Heart right ventricle (tissue), 16 donors: ENCODE measurements at places on chromosomes 11 and 22. TPM values are rescaled to one million over a fixed set of nuclear protein-coding genes. Genes with fewer than 3 reads are reported as not detected.

SRRD gene
- 19.7 TPM for total RNA-seq

CYP2R1 gene
- 6.9 TPM for total RNA-seq

POTEH gene
- total RNA-seq: not detected

TEAD1 gene
- total RNA-seq: 125 TPM

DSCAML1 gene
- total RNA-seq: 0.64 TPM

SYCE3 gene
- total RNA-seq: not detected

DNA sequence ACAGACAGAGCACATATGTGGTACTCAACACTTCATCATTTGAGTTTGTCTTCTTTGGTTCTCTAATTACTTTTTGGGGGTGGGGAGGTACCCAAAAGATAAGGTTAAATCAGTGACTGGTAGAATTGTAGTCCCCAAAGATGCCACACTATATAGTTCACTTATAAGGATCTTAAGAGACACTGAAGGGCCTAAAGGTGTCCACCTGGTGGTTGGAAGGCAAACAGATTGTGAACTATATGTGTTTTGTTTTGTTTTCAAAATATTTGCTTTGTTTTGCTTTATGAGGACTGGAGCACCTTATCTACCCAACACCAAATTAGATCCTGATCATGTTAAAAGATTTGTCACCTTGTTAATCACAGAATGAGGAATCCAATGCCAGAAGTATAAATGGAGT lies 136.1 kb downstream of the DCDC1 start:
- no peak for DNase-seq

DNA sequence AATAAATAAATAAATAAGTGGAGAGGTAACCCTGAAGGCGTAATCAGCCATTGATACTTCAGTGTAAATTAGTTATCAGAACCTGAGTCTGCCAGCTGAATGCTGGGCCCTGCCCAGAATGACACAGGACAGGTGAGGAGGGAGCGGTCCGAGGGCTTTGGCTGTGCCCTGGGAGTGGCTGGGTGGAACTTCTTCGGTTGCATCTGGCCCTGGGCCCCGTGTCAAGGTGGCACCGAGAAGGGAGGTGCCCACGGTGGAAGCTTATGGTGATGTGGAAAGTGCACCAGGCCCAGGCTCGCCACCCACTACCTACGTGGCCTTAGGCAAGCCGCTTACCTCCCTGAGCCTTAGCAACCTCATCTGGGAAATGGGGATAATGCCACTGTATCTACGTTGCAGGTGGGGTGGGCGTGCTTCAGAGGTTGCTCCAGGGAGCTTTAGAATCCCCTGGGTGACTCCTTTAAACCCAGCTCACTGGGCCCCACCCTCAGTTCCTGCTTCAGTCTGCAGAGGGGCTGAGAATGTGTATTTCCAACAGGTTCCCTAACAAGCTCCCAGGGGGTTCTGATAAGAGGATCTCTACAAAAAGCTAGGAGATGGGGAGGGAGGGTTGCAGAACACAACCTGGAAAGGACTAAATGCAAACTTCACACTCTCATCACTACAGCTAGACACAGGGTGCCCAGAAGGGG lies 38.8 kb downstream of the TXN2 start:
- no peak for DNase-seq

DNA sequence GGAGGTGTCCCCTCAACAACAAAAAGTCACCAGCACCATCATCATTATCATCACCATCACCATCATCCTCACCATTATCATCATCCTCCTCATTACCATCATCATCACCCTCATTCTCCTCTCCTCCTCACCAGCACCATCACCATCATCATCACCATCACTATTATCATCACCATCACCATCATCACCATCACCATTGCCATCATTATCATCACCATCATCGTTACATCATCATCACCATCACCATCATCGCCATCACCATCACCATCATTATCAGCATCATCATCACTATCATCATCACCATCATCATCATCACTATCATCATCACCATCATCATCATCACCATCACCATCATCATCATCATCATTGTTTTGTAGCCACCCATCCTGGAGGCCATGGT lies 212.6 kb downstream of the MN1 start:
- DNase-seq: no peak

DNA sequence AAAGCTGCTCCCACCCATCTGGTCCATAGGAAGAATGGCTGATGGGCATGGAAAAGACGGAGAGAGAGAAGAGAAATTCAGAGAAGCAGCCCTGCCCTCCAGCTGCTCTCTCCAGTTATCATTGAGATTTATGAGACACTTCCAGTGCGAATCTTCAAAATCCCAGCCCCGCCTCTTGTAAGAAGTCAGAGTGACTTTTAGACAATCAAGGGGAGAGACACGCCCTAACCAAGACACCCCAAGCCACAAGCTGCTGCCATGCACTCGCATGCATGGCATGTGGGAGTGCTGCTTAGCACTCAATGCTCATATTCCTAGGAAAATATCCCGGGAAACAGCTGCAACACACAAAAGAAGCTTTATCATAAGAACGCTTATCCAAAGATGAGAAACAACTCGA lies 110.6 kb upstream of the BID start:
- DNase-seq: no peak

DNA sequence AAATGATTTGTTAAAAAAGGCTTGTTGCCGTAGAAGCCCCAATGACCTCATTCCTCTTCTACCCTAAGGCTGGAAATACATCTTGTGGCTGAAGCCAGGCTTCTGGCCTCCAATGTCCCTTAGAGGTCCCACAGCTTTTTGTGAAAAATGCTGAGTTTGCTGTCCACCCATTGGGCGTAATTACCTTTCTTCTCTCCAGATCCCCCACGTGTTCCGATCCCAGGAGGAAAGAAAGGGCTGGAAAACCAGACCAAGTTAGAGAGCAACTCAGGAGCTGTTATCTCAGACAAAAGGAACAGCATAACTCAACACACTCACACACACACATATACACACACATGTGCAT lies 154.2 kb downstream of the MIAT start:
- no peak for DNase-seq

DNA sequence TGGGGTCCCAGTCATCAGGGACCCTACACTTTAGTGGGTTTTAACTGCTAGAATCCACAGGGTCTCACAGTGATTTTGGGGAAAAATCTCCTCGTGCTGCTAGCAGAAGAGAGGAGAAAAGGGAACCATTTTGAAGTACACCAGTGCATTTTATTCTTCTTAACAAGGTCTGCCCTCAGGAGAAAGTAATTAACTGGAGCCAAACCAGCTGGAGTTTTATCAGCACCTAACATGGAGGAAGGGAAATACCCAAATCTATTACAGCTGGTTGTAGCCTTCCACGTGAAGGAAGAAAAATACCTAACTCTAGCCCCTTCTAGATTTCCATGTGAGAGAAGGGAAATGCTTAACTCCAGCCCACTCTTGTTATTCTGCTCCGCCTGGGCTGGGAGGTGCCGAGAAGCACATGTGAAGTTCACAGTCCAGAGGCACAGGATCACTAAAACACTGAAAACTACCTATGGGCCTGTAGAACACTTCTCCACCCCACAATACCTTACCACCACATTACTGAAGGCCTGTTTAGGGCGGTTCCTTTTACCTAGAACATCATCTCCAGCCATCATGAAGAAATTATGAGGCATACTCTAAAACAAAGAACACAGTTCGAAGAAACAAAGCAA lies 31.3 kb upstream of the TEAD1 start:
- DNase-seq: no peak

GRCh38 chr11:6736495-6737121 lies 35.2 kb downstream of the OR2AG2 start:
- DNase-seq: no peak
